ENCODE measurements at places on chromosomes 7 and 10. TPM values are rescaled to one million over a fixed set of nuclear protein-coding genes. Genes with fewer than 3 reads are reported as not detected.

DNA sequence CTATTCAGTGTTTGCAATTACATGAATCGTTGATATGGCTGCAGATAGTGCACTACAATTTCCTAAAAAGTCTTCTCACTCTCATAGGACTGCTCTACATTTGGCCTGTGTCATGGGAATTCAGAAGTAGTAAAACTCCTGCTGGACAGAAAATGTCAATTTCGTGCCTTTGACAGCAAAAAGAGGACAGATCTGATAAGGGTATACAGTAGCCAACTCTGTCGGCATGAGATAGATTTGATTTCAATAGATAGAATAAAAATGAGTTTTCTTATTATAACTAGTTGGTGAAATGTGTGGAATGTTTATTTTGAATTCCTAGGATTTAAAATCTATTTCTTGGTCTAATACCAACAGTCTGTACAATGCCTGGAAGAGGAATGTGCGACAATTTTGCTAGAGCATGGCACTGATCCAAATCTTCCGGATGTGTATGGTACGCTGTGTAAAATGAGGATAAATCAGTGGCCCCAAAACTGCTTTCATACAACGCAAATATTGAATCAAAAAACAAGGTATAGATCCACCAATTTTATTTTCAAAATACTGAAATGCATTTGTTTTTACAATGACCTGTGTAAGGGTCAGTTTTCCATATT, 133.5 kb upstream of the CDK13 start:
- H3K4me3 ChIP-seq = no peak overlapping the region
- no peak for DNase-seq
- H3K27ac ChIP-seq = no peak overlapping the region
- no peaks in the 10 kb centered on the region for H3K27me3 ChIP-seq

DNA sequence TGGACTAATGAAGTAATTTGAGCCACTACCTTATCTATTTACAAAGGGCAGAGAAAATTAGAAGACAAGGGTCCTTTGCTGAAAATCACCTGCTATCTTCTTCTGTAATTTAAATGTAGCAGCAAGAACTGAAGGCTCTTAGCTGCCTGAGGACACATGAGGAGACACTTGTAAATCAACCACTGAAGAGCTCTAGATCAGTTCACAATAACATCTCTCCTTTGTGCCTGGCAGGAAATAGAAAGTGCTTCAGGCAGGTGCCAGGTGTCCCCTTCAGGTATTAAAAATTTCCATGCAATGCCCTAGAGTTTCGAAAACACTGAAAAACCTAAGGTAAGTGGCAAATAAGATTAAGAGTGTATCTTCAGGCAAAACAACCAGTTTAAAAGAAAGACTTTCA, 474.6 kb downstream of the GRM8 start:
- DNase-seq = no peak
- no peak overlapping the region for H3K4me3 ChIP-seq
- no peaks in the 10 kb centered on the region for H3K36me3 ChIP-seq

GRCh38 chr7:50562136-50562535, 3.1 kb downstream of the DDC start:
- H3K27ac ChIP-seq = no peak overlapping the region
- DNase-seq = no peak
- peaks cover 12% of the 10 kb centered on the region for H3K4me1 ChIP-seq
- no peaks in the 10 kb centered on the region for H3K36me3 ChIP-seq
- no peak overlapping the region for H3K4me3 ChIP-seq
- H3K27me3 ChIP-seq = peaks cover 4% of the 10 kb centered on the region

DNA sequence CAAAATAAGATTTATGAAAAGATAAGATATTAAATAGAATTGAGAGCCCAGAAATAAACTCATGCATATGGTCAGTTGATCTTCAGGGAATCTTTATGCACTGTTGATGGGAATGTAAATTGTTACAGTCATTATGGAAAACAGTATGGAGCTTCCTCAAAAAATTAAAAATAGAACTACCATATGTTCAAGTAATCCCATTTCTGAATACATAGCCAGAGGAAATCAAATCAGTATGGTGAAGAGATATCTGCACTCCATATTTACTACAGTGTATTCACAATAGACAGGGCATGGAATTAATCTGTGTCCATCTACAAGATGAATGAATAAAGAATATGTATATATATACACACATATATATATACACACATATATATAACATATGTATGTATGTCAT, 122.3 kb upstream of the CSTF2T start:
- no peak overlapping the region for H3K27ac ChIP-seq
- H3K27me3 ChIP-seq = peaks cover 1% of the 10 kb centered on the region
- peaks cover 8% of the 10 kb centered on the region for H3K36me3 ChIP-seq
- H3K4me1 ChIP-seq = peaks cover 1% of the 10 kb centered on the region
- no peak for DNase-seq
- H3K4me3 ChIP-seq = no peak overlapping the region

DNA sequence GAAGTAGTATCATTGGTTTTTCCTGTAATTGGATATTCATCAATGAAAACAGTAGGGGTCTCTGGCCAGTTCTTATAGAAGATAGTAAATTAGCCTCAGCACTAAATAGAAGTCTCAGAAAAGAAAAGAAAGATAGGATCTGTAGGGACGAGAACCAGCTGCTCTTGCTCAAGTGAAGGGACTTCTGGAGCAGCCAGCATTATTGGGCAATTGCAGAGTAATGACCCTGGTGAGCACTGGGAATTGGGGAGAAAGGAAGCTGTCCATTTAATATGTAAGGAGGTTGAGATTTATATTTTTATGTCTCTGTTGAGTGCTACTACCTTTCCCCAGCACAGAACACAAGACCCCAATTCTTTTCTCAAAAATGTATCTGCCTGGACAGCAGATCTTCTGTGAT, 61.2 kb upstream of the WNT16 start:
- no peak overlapping the region for H3K27ac ChIP-seq
- peaks cover 2% of the 10 kb centered on the region for H3K27me3 ChIP-seq
- H3K4me3 ChIP-seq = no peak overlapping the region

GRCh38 chr7:141209454-141209853, 135.6 kb downstream of the TMEM178B start:
- no peak for DNase-seq
- no peak overlapping the region for H3K27ac ChIP-seq
- H3K27me3 ChIP-seq = no peaks in the 10 kb centered on the region
- H3K4me3 ChIP-seq = no peak overlapping the region

- no peak overlapping the region for H3K27ac ChIP-seq
- no peaks in the 10 kb centered on the region for H3K36me3 ChIP-seq
- DNase-seq = no peak
- peaks cover 11% of the 10 kb centered on the region for H3K4me1 ChIP-seq
- H3K27me3 ChIP-seq = no peaks in the 10 kb centered on the region
These were observed 23.8 kb upstream of the RPA3 start for GRCh38 chr7:7742223-7742622.

DNA sequence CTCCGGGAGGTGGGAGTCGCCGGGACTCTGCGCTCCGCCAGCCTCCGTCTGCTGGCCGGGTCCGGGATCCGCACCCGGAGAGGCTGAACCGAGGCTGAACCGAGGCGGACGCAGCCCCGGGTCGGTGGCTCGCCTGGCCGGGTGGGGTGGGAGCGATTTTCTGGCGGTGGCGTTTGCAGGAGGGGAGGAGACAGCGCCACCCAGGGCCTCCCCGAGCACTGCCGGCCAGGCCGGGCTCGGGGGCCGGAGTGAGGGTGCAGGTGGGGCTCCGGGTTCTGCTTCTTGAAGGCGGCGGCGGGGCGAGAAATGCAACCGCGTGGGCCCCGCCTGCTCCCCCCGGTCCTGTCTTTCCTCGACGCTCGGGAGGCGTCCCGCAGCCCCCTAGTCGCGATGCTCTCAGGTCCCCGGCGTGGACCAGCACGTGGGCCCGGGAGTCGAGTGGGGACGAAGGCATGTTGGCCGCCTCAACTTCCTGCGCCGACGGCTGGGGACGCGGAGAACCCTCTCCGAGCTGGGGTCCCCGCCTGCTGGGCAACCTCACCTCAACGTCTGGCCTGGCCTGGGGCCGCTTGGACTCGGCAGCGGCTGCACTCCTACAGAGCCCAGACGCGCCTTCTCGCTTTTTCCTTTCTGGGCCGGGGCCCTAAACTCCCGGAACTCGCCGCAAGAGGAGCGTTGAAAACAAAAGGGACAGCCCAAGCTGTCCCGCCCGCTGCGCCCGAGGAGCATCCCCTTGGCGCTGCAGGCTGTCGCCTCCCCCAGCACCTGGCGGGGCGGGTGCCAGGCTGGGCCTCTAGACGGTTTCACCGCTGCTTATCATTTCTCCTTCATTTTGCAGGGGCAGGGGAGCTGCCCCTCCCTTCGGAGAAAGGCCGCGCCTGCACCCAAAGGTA, 25.2 kb upstream of the VAX1 start:
- H3K4me3 ChIP-seq = no peak overlapping the region
- peaks cover 2% of the 10 kb centered on the region for H3K4me1 ChIP-seq
- H3K27me3 ChIP-seq = peaks cover 20% of the 10 kb centered on the region
- H3K27ac ChIP-seq = no peak overlapping the region

GRCh38 chr7:6268907-6269306, 3.5 kb downstream of the CYTH3 start:
- H3K4me1 ChIP-seq = peaks cover 22% of the 10 kb centered on the region
- H3K27ac ChIP-seq = no peak overlapping the region
- no peak for DNase-seq
- no peak overlapping the region for H3K4me3 ChIP-seq
- peaks cover 11% of the 10 kb centered on the region for H3K27me3 ChIP-seq

DNA sequence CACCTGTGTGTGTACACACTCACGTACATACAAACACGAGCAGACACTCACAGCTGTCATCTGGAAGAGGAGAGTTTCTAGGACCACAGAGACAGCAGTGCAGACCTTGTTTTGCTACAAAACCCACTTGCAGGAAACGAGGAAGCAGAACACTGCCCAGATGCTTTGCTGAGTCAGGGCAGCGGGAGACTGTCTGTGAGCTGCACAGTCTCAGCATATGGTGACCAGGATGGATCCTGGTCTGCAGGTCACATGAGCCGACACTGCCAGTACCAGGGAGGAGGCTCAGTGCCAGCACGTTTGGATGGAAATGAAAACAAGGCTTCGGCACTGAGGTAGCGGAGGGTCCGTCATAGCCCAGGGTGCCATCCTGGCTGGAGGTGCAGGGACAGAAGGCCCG, 117.6 kb upstream of the DPP6 start:
- no peak overlapping the region for H3K27ac ChIP-seq
- no peaks in the 10 kb centered on the region for H3K27me3 ChIP-seq
- DNase-seq = no peak
- no peak overlapping the region for H3K4me3 ChIP-seq
- no peaks in the 10 kb centered on the region for H3K4me1 ChIP-seq
- H3K36me3 ChIP-seq = no peaks in the 10 kb centered on the region

DNA sequence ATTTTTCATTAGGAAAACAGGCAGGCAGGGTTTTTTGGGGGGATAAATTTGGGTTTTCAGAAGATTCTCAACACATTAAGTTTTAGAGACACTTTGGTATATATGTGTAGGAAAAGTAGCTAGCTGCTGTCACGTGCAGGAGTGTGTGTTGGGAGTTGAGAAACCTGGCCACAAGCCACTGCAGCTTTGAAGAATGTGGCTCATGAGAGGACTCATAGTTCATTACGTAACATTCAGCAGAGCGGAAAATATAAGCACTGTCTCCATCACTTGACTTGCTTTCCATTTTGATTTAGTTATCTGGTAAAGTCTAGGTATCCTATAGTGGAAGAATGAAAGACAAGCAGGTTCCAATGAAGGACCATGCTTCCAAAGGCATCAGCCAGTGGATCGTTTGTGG, 31.2 kb downstream of the SMNDC1 start:
- H3K4me3 ChIP-seq = no peak overlapping the region
- no peaks in the 10 kb centered on the region for H3K36me3 ChIP-seq
- DNase-seq = no peak
- H3K27me3 ChIP-seq = no peaks in the 10 kb centered on the region
- peaks cover 45% of the 10 kb centered on the region for H3K4me1 ChIP-seq

- H3K4me3 ChIP-seq = no peak overlapping the region
- no peak overlapping the region for H3K27ac ChIP-seq
- no peak for DNase-seq
- peaks cover 34% of the 10 kb centered on the region for H3K4me1 ChIP-seq
These were observed 64.9 kb downstream of the EEPD1 start for GRCh38 chr7:36217961-36218284.

- peaks cover 2% of the 10 kb centered on the region for H3K4me1 ChIP-seq
- no peaks in the 10 kb centered on the region for H3K36me3 ChIP-seq
- H3K4me3 ChIP-seq = no peak overlapping the region
- no peak for DNase-seq
- H3K27me3 ChIP-seq = no peaks in the 10 kb centered on the region
These were observed 217.6 kb downstream of the PCLO start for GRCh38 chr7:82945056-82945455.

- peaks cover 16% of the 10 kb centered on the region for H3K27me3 ChIP-seq
- H3K27ac ChIP-seq = peak overlapping the region; percentile 38
- H3K36me3 ChIP-seq = no peaks in the 10 kb centered on the region
- H3K4me3 ChIP-seq = peak overlapping the region; percentile 52
- DNase-seq = no peak
- H3K4me1 ChIP-seq = peaks cover 27% of the 10 kb centered on the region
These were observed 50.6 kb downstream of the DPYSL4 start for GRCh38 chr10:132237396-132237795.

DNA sequence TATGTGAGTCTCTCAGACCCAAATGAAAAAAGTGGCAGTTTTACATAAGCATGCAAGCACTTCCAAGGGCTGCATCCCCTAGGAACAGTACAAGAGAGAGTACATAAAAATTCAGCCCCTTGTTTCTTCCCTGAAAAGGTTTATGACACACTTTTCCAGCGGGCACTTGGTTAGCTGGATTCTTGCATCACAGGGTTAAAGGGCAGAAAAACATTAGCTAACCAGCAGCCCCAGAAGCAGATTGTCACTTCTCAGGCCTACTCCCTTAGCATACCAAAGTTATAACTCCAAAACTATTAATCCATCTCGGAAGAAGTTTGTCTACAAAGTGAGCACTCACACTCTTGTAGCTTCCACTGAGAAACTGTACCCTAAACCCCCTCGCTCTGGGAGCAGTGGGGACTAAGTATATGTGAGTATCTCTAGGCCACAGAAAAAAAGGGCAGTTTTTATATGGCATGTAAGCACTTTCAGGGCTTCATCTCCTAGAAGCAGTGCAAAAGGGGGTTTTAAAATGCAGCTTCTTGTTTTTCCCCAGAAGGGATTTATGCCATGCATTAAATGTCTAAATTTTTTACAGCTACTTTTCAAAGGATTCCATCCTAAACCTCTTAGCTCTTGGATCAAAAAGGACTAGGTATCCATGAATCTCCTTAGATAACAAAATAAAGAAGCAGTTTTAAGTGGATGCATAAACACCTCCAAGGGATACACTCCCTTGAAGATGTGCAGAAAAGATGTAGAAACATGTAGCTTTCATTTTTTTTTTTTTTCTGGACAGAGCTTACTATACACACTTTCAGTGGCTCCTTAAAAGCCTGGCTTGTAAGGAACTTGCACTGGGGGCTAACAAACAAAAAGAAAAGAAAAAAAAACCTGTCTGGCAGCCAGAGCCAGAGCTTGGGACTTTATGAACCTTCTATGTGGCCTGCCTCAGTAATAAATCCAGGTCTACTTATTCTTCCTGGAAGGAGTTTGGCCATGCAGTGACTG, 956.7 kb downstream of the CCSER2 start:
- peaks cover 8% of the 10 kb centered on the region for H3K36me3 ChIP-seq
- H3K4me1 ChIP-seq = no peaks in the 10 kb centered on the region
- DNase-seq = no peak
- no peak overlapping the region for H3K4me3 ChIP-seq
- no peak overlapping the region for H3K27ac ChIP-seq
- H3K27me3 ChIP-seq = no peaks in the 10 kb centered on the region

- no peaks in the 10 kb centered on the region for H3K27me3 ChIP-seq
- H3K36me3 ChIP-seq = no peaks in the 10 kb centered on the region
- H3K27ac ChIP-seq = no peak overlapping the region
- H3K4me1 ChIP-seq = peaks cover 4% of the 10 kb centered on the region
These were observed 263.0 kb upstream of the NEBL start for GRCh38 chr10:21160116-21160515.

EPO gene
- not detected for total RNA-seq

HOXA5 gene
- not detected for total RNA-seq

SLC18A2 gene
- total RNA-seq = 12.0 TPM

GRM3 gene
- total RNA-seq = not detected

TBC1D12 gene
- total RNA-seq = 5.1 TPM

Measured in glutamatergic neuron (in vitro differentiated cells).